ENCODE measurements at places on chromosomes 6 and 20.
A peak's percentile ranks its signal among the peaks of the same experiment; 100 is the strongest.

- DNase-seq: no peak
Measured at GRCh38 chr6:149313070-149313469, 4.4 kb upstream of the TAB2 start.

DNA sequence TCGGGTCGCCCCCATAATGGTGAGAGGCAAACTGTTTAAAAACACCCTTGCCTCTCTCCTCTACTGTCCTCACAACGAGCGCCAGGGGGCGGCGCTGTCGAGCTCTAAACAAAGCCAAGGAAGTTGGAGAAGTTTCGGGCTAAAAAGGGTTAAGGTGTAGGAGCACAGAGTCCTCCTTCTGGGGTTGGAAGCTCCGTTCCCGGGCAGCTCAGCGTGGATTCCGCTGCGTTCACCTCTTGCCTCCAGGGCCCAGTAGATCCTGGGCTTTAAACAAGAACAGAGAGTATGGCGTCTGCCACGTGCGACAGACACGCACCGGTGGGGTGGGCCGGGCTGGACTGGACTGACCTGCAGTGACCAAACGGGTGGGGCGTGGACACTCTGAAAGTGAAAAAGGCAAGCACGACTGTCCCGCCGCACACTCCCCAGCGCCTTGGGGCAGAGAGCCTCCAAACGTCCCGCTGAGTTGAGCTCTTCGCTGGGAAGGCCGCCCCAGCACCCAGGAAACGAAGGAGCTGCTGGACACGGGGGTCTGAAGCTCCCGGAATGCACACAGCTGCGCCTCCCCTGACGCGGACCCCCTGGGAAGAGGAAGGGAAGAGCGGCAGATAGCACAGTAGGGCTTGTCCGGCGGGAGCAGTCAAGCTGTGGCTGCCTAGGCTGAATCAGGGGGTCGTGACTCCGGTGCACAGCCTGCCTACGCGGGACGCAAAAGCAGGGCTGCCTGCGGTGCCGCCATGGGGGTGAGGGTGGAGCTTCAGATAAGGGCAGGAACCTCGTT lies 1.6 kb upstream of the THBD start:
- DNase-seq: no peak

DNA sequence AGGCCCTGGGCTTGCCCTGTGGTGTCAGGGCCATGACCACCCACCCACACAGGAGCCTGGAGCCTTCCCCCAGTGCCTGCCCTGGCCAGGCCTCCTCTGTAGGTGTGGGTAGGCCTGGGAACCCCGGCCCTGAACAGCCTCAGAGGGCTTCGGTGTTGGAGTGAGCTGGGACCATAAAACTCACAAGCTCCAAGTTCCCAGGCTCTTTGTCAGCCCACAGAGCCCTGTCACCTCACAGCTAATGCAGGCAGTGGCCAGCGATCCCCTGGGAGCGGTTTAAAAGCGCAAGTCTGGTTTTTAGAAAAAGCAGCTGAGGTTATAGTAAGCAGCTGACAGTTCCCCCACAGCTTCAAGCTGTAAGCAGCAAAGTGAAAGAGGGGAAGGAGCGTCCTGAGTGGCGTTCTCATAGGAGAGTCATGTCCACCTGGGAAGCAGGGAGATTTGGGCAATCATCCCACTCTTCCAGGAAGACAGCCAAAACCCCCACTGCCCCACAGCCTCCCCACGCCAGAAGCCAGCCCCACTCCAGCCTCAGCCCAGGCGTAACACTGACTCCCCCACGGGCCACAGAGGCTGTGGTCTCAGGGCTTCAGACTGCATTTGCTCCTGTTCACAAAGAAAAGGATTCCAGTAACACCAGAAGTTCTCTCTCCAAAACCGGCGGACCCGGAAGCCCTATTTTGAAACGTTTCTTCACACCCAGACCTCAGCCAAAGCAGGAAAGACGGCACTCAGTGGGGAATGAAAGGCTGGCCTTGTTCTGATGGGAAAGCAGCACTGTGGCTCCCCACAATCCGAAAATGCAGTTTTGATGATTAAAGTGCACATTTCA lies 34.3 kb upstream of the FOXC1 start:
- DNase-seq: no peak

DNA sequence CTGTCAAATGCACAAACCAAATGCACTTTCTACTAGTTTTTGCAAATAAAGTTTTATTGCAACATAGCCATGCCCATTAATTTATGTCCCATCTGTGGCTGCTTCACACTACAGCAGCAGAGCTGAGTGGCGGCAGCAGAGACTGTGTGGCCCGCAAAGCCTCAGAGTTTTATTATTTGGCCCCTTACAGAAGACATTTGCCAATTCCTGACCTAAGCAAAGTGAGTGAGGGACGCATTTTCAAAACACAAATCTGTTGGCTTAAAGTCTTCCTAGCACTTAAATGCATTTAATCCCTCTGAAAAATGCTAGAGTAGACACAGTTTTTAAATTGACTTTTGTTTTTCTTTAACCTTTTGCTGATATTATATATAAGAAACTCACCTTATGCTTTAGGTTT lies 126.4 kb downstream of the PHACTR3 start:
- DNase-seq: no peak

DNA sequence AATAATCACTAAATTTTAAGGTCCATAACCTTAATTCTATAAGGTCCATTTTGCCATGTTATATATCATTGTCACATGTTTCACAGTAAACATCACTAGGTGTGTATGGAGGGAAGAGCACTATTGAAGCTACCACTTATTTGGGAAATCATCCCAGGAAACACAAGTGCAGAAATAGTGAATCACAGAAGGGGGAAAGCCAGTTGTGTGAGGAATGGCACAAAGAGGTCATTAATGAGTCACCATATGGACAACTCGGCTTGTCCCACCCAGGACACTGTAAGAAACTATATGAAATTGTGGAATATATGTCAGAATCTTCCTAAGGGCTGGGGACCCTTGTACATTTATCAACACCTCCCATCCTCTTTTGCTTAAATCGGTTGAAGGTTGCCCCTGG lies 13.7 kb downstream of the BTN3A1 start:
- DNase-seq: no peak

- DNase-seq: no peak
Measured at GRCh38 chr6:41161380-41161779, 1.5 kb downstream of the TREM2 start.

- DNase-seq: peak; percentile 48
Measured at GRCh38 chr20:43914311-43915210, at the start of gene TOX2. Gene TOX2, plus strand, starts transcription at chr20:43914852. Its CDS starts 40 bp downstream, at chr20:43914892.

DNA sequence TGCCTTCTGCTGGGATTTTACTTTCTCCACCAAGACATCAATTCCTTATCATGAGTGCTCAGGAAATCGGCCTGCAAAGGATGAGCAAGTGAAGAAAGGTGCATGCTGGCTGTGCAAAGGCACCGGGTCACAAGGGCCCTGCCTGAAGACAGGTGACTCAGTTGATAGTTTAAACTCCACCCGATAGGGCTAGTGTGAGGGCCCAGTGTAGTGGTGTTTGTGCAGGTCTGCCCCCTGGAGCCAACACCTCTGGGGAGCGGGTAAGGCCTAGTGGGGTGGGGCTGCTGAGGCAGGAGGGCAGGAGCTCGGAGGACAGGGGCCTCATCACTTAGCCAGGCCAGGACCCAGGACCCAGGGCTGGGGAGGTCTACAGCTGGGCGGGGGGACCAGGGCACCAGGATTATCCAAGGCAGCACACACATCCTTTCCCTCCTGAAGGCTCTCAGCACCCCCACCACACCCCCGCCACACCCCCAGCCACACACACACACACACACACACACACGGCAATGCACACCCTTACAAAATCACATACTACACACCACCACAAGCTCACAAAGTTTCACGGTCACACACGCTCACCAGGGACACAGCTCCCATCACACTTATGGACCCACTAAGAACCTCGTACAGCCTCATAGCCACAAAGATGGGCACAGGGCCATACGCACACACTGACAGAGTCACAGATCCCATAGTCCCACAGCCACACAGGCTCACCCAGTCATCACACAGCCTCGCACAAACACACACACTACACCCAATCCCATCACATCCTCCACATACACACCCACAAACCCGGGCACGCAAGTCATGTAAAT lies 75.4 kb downstream of the GRM4 start:
- no peak for DNase-seq

DNA sequence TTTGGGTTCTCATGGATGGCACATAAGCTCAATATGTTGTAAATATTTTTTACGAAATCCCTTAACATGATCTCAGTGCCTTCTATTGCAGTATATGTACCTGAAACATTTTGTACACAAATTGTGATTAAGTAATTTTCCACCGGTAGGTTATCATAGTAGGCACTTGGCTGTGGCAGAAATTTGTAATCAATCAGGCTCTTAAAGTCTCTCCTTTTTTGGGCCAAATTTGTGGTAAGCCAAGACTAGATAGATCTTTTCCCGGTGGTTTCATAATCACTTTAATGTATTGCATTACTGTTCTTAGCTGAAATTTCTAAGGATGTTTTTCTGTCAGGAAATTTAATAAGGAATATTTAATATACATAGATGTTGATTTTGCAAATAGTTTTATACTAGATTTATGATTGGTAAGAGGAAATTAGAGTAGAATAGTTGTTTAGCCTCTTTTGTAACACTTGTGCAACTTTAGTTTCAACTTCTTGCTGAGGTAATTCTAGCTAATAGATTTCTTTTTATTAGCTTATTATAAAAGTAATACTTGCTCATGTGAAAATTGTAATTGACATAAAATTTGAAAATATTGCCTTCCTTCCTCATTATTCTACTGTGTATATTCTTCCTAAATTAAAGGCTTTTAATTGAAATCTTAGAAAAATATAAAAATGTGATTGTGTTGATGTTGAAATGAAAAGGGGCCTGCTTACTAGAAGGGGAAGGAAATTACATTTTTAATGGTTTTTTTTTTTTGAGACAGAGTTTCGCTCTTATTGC lies 3.2 kb downstream of the PCMT1 start:
- no peak for DNase-seq

DNA sequence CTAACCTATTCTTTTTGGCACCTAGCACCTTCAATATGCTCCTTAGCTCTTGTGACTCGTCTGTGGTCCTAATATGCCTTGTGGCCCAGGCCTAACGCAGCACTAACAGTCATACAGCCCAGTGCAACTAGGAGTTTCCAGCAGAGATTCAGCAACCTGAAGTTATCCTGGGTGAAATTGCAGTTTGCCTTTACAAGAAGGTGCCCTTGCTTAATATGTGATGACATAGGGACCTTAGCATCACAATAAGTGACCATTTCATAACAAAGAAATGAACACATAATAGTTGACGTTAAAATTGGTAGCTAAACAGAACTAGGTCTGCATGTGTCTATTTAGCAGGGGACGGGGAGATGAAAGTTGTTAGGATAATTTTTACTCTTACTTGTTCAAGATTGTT lies 10.1 kb downstream of the FIG4 start:
- DNase-seq: no peak

- DNase-seq: no peak
Measured at GRCh38 chr6:42387336-42387735, 64.4 kb downstream of the TRERF1 start.

- no peak for DNase-seq
Measured at GRCh38 chr20:61366914-61367313, 114.9 kb downstream of the CDH4 start.

DNA sequence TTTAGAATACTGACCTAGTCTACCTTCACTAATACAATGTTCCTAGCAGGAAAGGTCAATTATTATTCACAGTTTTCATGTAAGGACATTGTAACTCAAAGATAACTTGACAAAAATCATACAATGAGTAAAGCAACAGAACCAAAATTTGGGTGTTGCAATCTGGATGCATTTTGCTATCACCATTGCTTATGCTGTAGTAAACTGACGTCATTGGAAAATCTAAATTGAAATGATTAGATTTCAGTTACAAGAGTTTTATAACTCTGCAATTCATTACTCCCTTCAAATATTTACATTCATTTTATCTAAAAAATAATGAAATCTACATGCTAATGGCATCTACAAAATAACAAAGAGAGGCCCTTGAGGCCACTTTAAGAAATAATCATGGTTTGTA lies 147.0 kb downstream of the TENT5A start:
- no peak for DNase-seq

GRCh38 chr20:53617791-53618489 lies 24.3 kb upstream of the ZNF217 start:
- no peak for DNase-seq

DNA sequence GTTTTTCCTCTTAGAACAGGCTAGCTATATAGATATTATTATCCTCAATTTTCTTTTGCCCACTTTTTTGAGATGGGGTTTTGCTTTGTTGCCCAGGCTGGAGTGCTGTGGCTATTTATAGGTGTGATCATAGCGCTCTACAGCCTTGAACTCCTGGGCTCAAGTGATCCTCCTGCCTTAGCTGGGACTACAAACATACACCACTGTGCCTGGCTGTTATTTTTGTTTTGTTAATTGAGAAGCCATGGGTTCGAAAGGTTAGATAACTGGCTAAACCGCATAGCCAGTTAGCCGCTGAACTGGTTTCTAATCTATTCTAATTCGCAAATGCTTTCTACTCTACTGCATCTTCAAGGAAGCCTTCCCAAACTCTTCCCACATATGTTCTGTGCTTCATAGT lies 425.8 kb downstream of the CDKAL1 start:
- DNase-seq: no peak

DNA sequence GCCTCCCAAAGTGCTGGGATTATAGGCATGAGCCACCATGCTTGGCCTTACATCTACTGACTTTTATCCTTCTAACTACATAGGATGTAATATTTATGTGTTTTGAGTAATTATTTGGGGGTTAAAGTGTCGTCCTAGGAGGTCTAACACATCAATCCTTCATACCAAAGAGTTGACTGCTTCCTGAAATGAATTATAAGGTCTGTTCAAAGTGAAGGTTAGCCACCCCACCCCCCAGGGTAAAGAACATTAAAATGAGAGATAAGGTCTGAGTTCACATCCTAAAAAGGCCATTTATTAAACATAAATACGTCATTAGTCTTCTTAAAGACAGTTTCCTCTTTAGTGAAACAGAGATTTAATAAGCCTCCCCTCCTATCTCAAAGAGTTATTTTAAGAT lies 33.8 kb downstream of the TNFAIP3 start:
- DNase-seq: no peak

DNA sequence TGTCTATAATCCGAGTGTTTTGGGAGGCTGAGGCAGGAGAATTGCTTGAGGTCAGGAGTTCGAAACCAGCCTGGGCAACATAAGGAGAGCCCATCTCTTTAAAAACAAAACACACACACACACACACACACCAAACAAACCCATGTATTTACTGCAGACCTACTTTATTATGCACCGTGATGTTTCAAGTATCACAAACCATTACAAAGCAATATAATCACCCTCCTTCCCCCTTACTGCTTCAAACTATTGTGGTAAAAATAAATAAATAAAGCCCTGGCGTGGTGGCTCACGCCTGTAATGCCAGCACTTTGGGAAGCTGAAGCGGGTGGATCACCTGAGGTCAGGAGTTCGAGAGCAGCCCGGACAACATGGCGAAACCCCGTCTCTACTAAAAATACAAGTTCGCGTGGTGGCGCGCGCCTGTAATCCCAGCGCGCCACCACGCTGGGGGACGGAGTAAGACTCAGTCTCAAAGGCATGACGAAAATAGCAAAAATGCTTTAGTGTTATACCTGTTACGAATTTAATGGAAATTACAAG lies 1.5 kb downstream of the TBCC start:
- no peak for DNase-seq

DNA sequence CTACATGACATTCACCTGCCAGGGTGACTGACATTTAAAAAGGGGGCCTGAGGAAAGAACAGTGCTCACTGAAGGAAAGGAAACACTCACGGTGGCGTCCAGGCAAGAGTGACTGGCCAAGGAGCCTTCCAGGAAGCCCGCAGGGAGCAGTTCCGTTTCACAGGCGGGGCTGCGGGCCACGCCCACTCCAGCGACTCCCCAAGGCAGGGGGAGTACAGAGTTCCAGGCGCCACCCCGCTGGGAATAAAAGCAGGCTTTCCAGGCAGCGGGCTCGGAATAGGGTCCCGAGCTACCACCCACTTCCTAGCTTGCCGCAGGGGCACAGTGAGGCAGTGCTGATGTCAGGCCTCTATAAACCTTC lies 34.2 kb downstream of the PKIG start:
- DNase-seq: no peak
